Sigmoid colon (tissue), 7 donors: ENCODE measurements at places on chromosomes 2 and 18.

DNA sequence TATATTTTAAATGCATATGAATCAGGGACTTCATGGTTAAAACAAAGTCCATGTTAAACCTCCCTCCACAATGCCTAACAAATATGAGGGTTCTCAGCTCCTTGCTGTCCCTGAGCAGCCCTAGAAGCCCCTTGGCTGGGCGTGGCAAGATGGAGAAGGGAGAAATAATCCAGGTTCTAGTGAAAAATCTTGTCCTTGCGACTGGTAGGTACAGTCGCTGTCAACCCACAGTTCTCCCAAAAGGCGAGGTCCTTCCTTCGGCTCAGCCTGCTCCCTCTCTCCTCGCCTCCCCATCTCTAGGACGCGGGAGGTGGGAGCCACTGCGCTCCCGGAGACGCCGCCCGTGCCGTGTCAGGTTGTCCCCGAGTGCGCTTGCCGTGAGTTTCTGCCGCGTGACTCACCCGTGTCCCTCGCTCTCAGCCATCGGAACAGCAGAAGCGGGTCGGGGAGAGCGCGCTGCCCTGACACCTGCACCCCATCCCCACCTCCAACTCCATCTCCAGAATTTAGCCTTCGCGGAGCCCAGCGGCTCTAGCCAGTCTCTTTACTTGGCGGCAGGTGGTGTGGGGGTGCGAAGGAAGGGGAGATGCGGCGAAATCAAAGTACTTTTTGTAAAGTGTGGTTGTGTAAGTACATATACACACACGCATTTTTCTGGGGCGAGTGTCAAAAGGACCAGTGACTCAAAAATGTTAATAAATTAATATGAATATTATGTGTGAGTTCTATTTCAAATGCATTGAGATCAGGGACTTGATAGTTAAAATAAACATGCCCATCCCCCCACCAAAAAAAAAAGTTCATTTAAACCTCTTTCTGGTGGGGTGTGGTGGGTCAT lies 65.1 kb upstream of the TMEM17 start:
- DNase-seq = peak; percentile 67

DNA sequence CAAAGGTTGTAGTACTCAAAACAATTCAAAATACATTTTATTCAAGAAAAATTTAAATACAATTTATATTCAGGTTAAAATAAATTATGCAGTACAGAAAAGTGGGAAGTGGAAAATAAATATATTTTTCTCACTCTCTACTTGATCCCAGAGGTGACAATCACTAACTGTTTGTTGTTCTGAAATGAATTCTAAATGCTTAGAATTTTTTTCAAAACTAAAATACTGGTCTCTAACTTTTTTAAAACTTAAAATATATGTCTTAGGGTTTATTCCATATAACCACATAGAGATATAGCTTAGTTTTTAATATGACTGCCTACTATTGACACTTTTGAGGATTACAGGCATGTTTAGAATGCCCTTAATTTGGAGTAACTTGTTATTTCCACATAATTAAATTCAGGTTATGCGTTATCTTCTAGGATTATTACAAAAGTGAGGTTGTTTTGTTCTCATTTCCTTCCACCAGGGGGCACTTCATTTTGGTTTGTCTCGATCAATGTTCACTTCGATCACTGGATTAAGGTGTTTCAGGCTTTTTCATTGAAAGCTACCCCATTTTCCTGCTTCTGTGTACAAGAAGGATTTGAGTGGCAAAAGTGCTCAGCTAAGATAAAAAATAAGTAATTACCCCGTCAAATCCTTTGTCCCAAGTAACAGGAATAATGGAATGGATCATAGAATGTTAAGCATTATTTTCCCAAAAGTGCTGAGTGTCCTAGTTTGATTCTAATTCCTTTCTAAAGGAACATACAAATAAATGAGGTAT lies 27.1 kb upstream of the TFPI start:
- no peak for DNase-seq

DNA sequence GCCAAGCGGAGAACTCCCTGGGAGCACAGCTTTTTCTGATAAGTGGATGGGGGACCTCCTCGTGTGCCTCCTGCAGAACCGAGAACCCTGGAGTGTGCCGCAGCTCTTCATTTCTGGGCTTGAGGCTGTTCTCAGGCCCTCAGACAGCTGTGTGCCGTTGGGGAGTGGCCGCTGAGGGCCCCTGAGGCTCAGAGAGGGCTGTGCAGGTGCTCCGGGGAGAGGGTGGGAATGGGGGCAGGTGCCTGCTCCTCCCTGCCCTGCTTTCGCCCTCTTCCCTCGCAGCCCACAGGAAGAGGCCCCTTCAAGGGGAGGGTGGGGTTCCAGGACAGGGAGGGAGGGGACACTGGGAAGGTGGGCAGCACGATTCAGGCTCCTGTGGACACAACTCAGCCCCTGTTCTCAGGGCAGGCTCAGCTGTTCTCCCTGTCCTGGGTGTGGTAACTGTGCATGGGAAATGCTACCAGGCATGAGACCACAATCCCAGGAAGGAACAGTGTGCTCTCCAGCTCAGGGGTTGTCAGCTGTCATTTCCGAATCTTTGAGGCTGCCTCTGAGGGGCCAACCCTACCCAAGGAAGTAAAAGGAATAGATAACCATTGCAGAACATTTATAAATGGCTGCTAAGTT lies 11.3 kb downstream of the LCT start:
- DNase-seq = no peak

GRCh38 chr18:6521803-6522418 lies 107.2 kb upstream of the L3MBTL4 start:
- DNase-seq = no peak

DNA sequence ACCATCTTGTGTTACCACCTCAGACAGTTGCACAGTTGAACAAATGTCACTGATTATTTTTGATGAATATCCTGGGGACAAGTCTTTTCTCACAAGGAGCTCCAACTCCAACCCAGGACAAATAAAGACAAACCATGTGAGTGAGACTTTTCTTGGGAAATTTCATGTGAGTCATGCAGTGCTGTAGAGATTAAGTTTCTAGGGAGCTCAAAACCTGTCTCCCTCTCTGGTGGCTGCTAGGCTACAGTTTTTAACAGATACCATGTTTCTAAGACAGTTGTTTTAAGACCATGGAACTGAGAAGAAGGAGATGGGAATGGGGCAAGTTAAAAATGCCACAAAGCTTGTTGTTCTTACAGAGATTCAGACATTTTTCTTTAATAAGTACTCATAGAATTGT lies 255.5 kb downstream of the RIT2 start:
- no peak for DNase-seq

DNA sequence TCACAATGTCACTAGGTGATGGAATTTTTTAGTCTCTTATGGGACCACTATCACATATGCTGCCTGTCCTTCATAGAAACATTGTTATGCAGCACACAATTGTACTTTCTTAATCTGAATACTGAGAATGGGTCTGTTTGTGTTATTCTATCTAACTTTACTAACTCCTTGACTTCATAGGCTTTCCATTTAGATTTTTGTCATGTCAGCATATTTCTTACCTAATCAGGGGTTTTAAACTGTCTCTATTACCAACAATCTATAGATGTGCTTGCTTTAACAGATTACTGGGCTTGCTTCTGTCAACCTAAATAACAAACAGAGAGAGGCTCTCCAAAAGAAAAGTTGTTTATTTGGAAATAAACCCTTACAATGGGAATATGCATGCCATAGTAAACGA lies 289.6 kb upstream of the ZNF804A start:
- DNase-seq = no peak

DNA sequence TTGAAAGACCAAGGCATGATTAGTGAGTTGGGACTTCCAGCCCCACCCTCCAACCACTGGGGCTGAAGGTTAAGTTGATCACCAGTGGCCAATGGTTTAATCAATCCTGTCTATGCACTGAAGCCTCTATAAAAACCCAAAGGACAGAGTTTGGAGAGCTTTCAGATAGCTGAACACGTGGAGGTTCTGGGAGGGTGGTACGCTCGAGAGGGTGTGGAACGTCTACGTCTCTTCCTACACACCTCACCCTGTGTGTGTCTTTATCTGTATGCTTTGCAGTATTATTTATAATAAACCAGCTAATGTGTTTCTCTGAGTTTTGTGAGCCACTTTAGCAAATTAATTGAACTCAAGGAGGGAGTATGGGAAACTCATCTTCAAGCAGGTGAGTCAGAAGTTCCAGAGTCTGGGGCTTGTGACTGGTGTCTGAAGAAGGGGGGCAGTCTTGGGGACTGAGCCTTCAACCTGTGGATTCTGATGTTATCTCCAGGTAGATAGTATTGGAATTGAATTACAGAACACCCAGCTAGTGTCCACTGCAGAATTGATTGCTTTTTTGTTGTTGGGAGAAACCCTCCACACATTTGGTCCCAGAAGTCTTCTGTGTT lies 20.3 kb downstream of the ACTR3 start:
- DNase-seq = no peak

- DNase-seq = no peak
Measured at GRCh38 chr2:118983133-118983532, 41.1 kb downstream of the MARCO start.

DNA sequence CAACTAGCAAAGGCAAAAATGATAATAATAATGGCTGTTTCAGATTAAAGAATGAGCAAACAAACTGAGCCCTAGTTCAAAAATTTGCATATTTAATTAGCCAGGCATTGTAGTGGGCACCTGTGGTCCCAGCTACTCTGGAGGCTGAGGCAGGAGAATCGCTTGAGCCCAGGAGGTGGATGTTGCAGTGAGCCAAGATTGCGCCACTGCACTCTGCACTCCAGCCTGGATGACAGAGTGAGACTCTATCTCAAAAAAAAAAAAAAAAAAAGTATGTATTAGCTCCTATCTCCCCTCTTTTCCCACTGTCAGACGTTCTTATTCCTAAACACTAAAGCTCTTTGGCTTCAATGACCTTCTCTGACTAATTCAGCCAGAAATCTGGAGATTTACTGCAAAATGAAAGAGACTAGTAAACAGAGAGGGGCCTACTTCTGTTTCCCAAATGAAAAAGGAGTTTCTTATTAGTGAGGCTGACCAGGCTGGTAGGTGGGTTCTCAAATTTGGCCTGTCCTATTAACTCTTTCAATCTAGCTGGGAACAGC lies 3.9 kb upstream of the SRBD1 start:
- no peak for DNase-seq

DNA sequence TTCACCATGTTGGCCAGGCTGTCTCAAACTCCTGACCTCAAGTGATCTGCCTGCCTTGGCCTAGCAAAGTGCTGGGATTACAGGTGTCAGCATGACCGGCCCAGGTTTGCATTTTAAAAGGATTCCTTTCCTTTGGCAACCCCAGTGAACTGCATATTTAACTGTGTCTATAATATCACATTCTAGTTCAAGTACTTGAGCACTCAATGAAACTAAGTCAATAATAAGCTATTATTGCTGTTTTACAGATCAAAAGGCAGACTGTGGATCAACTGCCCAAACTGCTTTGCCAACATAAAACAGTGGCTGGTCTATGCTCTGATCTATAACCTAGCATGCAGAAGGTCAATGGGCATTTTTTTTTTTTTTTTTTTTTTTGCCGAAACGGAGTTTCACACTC lies 144.5 kb downstream of the USP34 start:
- no peak for DNase-seq

GRCh38 chr18:79071503-79072210 lies 2.5 kb downstream of the ATP9B start:
- no peak for DNase-seq

- DNase-seq = peak; percentile 20
Measured at GRCh38 chr18:78730546-78730945, 249.1 kb upstream of the SALL3 start.

DNA sequence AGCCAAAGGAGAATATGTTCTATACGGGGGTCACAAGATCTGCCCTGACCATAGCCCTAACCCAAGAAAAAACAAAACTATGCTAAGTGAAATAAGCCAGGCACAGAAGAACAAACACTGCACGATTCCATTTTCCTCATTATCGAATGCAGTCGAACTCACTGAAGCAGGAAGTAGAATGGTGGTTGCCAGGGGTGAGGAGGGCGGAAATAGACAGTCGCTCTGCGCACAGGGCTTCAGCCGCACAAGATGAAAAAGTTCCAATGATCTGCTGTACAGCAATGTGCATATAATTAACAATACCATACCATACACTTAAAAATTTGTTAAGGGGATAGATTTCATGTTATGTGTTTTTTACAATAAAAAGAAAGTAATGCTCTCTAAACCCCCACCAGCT lies 257.7 kb downstream of the TXNL1 start:
- no peak for DNase-seq

DNA sequence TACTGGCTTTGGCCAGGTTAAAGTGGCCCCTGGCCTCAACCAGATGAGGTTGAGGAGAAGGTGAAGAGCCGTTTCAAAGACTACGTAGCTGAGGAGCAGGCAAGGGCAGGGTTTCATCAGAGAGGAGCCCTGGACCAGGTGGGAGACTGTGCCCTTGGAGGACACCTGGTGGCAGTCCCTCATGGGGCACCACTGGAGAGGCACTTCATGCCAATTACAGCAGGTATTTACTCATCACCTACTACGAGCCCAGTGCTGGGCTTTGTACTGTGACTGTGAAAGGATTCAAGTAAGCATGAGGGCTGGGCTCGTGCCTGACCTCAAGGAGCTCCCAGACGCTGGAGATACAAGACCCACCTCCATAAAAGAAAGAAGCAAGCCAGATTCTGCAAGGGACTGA lies 37.6 kb downstream of the SMAD7 start:
- DNase-seq = peak; percentile 45

- DNase-seq = peak; percentile 52
Measured at GRCh38 chr2:3483986-3484960, 35.1 kb downstream of the ADI1 start.

GRCh38 chr2:11566383-11566782 lies 32.5 kb downstream of the GREB1 start:
- DNase-seq = peak; percentile 30

DNA sequence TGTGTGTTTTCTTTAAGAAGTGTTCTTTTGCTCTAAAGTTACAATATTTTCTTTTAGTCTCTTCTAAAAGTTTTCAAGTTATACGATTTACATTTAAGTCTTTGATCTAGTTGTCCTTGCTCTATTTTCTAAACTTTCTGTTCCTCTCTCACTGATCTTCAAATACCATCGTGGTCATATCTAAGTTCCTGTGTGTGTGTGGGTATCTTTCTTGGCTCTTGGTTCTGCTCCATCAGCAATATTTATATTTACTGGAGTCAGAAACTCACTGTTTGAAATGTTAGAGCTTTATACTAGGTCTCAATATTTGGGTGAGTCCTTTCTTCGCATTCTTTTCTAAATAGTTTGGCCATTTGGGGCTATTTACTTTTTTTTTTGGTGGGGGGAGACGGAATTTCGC lies 77.3 kb downstream of the COPS8 start:
- DNase-seq = no peak

DNA sequence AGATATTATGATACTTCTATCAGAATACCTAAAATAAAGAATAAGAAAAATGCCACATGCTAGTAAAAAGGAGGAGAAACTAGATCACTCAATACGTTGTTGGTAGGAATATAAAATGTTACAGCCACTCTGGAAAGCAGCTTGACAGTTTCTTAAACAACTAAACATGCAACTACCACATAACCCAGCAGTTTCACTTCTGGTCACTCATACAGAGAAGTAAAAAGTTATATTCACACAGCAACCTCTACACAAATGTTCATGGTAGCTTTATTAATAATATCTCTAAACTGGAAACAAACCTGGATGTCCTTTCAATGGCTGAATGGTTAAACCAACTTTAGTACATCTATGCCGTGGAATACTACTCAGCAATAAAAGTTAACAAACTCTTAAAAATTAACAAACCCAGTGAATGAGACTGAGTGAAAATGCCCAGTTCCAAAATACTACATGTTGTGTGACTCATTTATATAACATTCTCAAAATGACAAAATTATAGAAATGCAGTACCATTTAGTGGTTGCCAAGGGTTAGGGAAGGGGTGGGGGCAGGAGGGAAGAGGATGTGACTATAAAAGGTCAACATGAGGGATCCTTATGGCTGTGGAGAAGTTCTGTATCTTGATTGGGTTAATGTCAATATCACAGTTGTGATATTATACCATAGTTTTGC lies 124.1 kb downstream of the MMADHC start:
- DNase-seq = no peak
